ENCODE measurements at places on chromosomes 16 and 17. TPM values are rescaled to one million over a fixed set of nuclear protein-coding genes. Genes with fewer than 3 reads are reported as not detected.

Gene TERB1
- not detected for total RNA-seq

GRCh38 chr16:71672803-71673581 lies 47.0 kb downstream of the MARVELD3 start:
- DNase-seq = no peak

Gene TNP2
- total RNA-seq = not detected

DNA sequence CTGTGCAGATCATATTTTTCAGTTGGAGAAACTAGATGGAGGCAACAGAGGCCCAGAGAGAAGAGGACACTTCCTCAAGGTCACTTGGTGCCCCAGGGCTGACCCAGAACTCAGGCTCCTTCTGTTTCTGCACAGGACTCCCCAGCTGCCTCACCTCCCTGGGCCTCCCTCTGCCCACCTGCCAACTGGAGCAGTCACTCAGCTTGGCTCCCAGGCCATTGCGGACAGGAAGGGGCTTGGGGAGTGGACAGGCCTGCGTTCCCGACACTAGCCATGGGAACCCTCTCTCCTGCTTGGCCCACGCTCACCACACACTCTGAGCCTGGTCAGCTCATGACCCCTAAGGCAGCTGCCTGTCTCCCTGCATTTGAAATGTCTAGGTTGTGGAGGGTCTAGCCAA lies 78.1 kb upstream of the BRD7 start:
- DNase-seq = no peak

DNA sequence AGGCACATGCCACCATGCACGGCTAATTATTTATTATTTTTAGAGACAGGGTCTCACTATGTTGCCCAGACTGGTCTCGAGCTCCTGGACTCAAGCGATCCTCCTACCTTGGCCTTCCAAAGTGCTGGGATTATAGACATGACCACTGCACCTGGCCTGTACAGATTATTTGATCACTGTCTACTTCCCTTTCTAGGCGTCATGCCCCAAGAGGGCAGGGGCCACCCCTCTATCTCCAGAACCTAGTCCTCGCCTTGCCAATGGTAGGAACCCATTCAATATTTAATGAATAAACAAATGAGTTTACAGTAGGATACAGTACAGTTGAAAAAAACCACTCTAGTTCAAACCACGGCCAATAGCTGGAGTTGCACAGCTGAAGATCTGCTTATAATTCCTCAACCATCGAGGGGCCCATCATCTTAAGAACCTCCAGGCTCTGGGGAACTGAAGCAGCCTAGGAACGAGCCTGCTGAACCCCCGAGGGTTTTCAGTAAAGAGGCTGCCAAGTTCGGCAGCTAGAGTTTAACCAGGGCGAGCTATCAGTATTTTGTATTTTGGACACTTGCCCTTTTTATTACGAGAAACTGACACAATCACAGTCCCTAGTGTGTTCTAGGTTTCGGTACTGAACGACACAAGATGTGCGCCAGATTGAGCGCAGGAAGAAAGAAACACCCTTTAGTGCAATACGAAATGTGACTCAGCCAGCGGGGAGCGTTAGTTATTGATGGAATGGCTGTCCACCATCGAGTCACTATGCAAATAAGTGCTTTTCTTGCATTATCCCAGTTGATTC lies 14.6 kb downstream of the ADCY9 start:
- DNase-seq = no peak

- no peak for DNase-seq
Observed at GRCh38 chr17:66002812-66003211, 189.1 kb downstream of the CEP112 start.

DNA sequence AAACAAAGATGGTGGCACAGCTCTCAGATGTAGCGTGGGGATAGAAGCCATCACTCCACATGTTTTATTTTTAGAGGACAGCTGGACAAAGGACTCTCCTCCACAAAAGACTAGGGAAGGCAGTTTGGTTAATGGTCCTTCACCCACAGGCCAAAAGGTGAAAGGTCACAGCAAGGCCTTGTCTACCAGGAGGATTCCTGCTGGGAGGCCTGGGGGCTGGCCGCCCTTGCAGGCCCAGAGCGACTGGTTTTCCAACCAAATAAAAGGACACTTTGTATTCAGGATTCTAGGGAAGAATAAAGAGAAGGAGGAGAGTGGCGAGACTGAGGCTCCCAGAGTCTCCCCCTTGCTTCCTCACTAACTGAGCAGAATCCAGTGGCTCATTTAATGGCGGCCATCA lies 94.3 kb downstream of the AXIN2 start:
- no peak for DNase-seq

Gene MPP2
- 11.3 TPM for total RNA-seq

DNA sequence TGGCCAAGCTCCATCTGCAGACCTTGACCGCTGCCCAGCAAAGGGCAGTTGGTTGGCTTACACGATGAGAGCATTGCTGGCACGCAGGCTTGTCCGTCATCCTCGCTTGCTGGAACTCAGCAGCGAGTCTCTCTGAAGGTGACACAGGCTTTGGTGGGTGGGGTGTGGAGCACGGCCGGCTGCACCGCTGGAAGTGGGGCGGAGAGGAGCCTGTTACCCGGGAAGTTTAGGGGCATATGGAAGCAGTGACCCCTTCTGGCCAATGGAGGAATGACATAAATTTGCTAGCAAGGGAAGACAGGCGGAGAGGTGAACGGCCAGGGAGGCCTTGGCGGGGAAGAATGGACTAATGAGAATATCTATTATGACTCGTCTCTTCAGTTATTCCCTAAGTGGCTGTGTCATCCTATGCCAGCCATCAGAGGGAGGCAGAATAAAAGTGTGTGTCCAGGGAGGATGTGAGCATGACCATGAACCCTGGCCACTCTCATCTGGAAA lies 65.9 kb upstream of the SDK2 start:
- DNase-seq = no peak

- no peak for DNase-seq
Observed at GRCh38 chr16:57341062-57341440, 17.5 kb upstream of the CCL22 start.

Gene PSMC3IP
- 23.2 TPM for total RNA-seq

GRCh38 chr17:19677736-19678379 lies 29.3 kb downstream of the ALDH3A2 start:
- no peak for DNase-seq

- DNase-seq = peak; percentile 85
Observed at GRCh38 chr17:3845621-3846436, at the start of gene NCBP3. TSS of gene NCBP3 (minus strand) at chr17:3846246. CDS start at chr17:3846223, 23 bp downstream.

- DNase-seq = no peak
Observed at GRCh38 chr17:41629826-41630670, 5.7 kb upstream of the KRT17 start.

Gene ARL5C
- not detected for total RNA-seq

Gene GINS2
- 38.6 TPM for total RNA-seq

- no peak for DNase-seq
Observed at GRCh38 chr16:14955546-14956231, 18.4 kb downstream of the NPIPA1 start.

DNA sequence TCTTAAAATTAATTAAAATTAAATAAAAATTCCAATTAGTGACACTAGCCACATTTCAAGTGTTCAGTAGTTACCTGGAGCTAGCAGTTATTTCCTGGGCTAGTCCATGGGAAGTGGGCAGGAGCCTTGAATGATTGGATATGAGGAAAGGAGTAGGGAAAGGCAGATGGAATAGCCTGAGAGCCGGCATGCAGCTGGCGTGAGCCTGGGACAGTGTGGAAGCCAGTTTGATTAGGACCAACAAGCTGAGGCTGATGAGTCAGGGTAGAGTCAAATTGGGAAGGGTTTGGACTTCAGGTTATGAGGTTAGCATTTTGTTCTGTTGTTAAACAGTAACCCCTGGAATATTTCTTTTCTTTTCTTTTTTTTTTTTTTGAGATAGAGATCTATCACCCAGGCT lies 15.3 kb upstream of the GNA13 start:
- DNase-seq = peak; percentile 71

- DNase-seq = no peak
Observed at GRCh38 chr17:77546772-77547241, 406.0 kb downstream of the SEC14L1 start.

GRCh38 chr17:48241131-48241591 lies 133.6 kb downstream of the SNX11 start:
- peak; percentile 95 for DNase-seq

DNA sequence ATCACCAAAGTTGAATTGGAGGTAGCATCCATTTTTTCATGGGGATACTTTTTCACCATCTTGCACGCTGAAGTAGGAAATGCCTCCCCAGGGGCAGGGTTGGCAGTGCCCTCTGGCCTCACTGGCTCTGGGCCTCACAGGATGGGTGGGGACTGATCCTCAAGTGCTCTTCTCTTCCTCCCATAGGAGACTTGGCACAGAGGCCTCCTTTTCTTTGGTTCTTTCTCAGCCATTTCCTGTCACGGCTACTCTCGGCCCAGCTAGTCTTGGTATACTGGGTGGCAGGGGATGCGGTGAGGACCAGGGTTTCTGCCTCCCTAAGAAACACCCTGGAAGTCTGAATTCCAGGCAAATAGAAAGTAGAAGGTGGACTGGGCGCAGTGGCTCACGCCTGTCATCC lies 58.2 kb downstream of the PECAM1 start:
- no peak for DNase-seq

All from LHCN-M2 (cell line).